ENCODE measurements at places on chromosomes 13 and 19.
A peak's percentile ranks its signal among the peaks of the same experiment; 100 is the strongest.

GRCh38 chr19:16441661-16442162, 30.1 kb downstream of the EPS15L1 start:
- DNase-seq: peak; percentile 48

GRCh38 chr19:7928741-7929701, 3.1 kb upstream of the CTXN1 start:
- no peak for DNase-seq

GRCh38 chr13:52862358-52863206, 14.1 kb upstream of the PCDH8 start:
- no peak for DNase-seq

DNA sequence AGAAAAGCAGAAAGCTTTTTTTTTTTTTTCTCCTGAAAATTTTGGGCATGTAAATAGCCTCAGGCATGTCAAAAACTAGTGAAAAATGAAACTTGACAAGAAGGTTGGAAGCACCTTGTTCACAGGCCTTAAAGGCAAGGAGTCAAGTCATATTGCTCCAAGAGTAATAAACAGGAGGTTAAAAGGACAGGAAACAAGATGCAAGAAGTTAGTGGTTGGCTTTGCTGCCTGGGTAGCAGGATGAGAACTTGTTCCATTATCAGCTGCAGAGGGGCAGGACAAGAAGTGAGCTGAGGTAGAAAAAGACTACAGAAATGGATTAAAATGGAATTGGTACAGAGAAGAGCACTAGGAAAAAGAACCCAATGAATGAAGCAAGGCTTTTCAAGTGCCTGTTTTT, 242.6 kb downstream of the DCT start:
- DNase-seq: no peak

DNA sequence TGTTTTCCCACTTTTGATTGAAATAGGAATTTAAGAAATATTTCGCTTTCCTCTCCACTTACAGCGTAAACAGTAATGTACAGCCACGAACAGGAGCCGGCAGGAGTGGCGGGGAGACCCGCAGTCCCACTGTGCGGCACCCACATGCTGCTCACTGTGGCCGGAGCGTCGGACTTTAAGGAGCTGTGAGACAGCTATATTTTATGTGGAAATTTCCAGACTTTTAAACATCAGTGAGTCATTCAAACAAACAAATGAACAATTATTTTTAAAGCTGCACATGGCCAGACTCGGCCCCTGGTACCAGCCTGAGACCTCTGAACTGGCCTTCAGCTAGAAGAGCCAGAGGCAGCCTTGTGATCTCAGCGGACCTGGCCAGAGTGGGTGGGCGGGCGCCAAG, 52.5 kb downstream of the CRYL1 start:
- DNase-seq: no peak

DNA sequence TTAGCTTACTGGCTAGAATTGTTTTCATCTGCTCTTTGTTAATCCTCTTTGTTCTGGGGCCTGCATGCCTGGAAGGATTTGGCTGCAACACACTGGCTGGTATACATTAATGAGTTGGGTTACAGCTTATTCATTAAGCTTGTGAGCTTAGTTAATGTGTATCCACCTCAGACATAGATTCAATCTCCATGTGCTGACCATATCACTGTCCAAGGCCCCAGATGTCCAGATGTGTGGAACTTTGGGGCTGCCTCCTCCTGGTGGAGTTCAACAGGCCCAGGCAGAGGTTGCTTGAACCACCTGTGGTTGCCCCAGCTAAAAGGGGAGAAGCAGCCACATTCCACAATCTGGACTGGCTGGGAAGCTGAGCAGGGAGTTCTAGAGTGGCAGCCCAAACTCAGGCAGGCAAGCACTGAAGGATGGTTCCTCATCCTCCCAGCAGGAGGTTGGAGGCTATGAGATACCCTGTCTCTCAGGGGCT, 5.4 kb downstream of the DIAPH3 start:
- no peak for DNase-seq

DNA sequence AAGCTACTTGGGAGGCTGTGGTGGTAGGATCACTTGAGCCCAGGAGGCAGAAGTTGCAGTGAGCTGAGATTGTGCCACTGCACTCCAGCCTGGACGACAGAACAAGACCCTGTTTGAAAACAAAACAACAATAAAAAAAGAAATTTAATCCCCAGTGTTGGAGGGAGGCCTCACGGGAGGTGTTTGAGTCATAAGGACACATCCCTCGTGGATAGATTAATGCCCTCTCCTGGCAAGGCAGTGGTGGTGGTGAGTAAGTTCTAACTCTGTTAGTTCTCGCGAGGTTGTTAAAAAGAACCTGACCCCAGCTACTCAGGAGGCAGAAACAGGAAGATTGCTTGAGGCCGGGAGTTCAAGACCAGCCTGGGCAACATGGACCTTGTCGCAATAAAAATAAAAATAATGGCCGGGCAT, 27.6 kb upstream of the SIN3B start:
- no peak for DNase-seq

DNA sequence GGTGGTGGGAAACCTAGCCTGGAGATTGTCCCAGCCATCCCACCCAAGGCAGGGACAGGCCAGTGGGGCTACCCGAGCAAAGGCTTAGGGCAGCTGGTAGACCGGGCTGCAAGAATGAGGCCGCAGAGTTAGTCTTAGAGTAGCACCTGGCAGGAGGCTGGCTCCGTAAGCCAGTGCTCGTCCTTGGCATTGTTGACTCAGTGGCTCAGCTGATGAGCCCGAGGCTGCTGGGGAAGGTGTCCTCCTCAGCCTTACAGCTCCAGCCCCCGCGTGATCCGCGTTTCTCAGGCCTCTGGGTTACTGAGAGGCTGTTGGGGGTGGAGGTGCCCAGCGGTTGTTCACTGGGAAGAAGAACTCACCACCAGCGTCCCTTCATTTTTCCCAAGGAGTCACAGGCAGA, 24.7 kb downstream of the PPP1R37 start:
- DNase-seq: peak; percentile 40

GRCh38 chr19:1376415-1376805, 7.3 kb upstream of the NDUFS7 start:
- DNase-seq: no peak
